ENCODE measurements at places on chromosomes 3 and 15. TPM values are rescaled to one million over a fixed set of nuclear protein-coding genes. Genes with fewer than 3 reads are reported as not detected.
A peak's percentile ranks its signal among the peaks of the same experiment; 100 is the strongest.

DNA sequence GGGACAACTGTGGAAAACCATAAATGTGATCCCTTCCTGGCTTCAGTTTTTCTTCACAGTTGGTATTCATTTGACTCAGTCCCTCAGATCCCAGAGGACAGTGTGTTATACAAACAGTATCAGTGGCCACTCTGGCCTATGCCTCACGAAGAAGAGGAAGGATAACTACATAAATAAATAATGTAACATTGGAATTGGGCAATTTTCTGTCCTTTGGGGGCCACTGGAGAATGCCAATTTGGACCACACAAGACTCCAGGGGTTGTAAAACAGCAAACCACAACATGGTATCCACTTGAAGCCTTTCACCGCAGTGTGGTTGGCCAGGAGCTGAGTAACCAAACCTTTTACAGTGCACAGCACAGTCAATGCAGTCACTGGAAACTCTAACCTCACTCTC lies 1077.0 kb downstream of the ROBO2 start:
- DNase-seq: no peak

- peak; percentile 94 for DNase-seq
Measured at GRCh38 chr15:63601026-63601703, 4.0 kb downstream of the FBXL22 start.

- peak; percentile 59 for DNase-seq
Measured at GRCh38 chr3:184322731-184323487, 8.5 kb downstream of the EIF4G1 start.

DNA sequence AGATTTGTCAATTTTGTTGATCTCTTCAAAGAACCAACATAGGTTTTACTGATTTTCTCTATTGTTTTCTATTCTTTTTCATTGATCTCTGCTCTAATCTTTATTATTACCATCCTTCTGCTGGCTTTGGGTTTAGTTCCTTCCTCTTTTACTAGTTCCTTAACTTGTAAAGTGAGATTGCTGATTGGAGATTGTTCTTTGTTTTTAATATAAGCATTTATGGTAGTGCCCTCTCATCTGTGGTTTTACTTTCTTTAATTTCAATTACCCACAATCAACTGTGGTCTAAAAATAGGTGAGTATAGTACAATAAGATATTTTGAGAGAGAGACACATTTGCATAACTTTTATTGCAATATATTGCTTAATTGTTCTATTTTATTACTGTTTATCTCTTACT lies 13.2 kb upstream of the CLRN1 start:
- no peak for DNase-seq

- DNase-seq: peak; percentile 86
Measured at GRCh38 chr15:51403072-51403878, 61.8 kb downstream of the GLDN start.

DNA sequence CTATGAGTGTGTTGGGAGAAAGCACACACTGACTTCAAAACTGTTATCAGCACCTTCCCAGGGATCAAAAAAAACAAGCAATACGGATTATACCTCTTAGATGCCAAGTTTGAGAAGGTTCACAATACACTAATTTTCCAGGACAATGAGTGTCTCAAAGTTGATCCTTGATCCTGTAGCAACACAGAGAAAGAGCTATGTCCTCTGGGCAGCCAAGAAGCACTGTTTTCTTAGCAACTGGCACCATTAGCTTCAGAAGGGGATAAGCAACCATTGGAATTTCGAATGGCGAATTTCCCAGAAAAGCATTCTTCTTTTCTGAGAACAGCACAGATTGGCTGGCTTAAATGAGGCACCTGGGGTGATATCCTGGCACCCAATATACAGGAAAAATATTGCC lies 270.3 kb upstream of the RORA start:
- DNase-seq: no peak

GRCh38 chr15:65286704-65287519 lies at the start of gene PARP16:
PARP16 (minus strand) TSS chr15:65286883; CDS start chr15:65286426, 457 bp downstream.
- peak; percentile 93 for DNase-seq

DNA sequence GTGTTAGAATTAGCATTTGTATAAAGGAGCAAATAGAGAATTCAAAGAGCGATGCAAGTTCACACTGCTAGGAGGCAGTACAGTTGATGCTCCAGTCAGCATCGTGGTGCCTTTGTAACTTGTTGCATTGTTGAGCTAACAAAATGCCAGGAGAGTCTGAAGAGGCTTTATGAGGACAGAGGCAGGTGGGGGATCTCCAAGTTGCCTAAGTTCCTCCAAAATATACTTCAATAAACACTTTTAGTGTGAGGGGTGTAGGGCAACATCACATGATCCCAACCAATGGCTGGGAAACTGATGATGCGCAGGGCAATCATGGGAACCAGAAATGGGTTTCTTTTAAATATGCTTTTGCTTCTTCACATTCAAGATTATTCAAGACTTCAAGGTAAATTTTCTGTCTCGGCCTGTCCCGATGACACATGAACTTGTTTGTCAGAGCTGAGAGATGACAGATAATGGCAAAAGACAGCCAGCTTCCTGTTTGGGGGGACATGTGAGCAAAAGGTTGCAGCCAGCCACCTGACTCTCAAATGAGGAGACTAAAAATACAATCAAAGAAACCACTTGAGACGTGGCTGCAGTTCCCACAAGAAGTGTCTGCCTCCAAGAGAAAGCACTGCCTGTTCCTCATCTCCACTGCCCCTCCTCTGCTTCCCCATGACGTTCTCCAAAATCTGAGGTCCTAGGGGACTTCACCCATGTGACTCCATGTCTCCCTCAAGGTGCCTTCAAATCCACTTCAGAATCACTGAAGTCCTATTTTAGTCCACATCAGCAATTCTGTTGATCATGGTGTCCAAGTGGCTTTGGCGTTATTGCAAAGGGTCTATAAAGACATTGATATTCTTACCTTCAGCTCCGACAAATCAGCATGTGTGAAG lies 39.3 kb downstream of the KLHL6 start:
- DNase-seq: no peak

DNA sequence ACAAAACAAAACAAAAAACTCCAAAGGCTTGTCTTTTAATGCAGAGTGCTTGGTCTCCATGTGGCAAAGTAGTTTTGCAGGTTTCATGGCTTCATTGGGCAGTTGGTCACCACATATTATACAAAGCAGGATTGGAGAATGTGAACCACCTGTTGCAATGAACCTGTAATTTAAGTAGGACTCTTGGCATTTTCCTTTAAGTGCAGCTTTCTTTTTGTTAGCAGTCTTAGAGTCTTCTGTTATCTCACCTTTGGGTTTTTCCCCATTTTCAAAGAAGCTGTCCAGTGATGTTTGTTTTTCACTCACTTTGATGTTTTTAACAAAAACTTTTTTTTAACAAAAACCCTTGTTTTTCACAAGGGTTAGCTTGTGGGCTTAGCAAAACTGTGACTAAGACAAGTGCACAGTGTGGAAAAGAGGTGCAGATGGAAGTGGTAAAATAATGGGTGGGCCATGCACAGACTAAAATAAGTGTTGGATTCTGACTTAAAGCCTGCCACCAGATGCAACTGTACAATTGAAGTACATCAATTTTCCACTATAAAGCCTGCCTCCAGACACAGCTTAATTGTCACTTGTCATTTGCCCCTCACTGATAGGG lies 2.9 kb upstream of the PLSCR1 start:
- DNase-seq: no peak

GRCh38 chr15:61256231-61256630 lies 27.1 kb upstream of the RORA start:
- DNase-seq: no peak

- DNase-seq: no peak
Measured at GRCh38 chr3:3392946-3393345, 213.5 kb upstream of the CRBN start.

The IGDCC3 gene
- total RNA-seq: not detected

The PTPRG gene
- total RNA-seq: 148 TPM

The DVL3 gene
- total RNA-seq: 60.4 TPM

The CLK3 gene
- total RNA-seq: 42.7 TPM

The CCK gene
- not detected for total RNA-seq

The DPPA4 gene
- not detected for total RNA-seq

Data from osteoblast (primary cell).